Stimulated activated CD4-positive, alpha-beta T cell treated with anti-CD3 and anti-CD28 coated beads, Interleukin-4, amount 100 ng/mL, for 1 hour (primary cell): ENCODE measurements at places on chromosomes 7 and 10.
A peak's percentile ranks its signal among the peaks of the same experiment; 100 is the strongest.

- DNase-seq: peak; percentile 11
These were observed 498 bp downstream of the RHOBTB1 start for GRCh38 chr10:60943316-60944057.

DNA sequence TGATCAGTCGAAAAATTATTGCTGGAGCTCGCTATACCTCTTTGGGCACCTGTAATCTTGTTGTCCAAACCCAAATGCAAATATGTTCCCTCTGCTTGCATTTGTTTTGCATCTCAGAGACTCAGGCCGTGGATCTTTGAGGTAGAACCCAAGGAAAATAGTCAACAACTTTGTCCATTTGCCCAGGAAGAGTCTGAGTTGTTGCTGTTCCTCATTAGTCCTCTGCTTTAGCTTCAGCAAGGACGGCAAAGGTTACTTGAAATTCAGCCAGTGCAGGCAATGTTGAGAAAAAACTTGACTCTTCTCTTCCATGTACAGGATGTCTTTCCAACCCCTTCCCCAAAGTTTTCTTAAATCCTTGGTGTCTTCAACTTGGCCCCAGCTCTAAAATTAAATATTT is 45.8 kb downstream of the PDK4 start:
- no peak for DNase-seq

GRCh38 chr7:24949884-24950283 is 30.1 kb downstream of the OSBPL3 start:
- DNase-seq: no peak

DNA sequence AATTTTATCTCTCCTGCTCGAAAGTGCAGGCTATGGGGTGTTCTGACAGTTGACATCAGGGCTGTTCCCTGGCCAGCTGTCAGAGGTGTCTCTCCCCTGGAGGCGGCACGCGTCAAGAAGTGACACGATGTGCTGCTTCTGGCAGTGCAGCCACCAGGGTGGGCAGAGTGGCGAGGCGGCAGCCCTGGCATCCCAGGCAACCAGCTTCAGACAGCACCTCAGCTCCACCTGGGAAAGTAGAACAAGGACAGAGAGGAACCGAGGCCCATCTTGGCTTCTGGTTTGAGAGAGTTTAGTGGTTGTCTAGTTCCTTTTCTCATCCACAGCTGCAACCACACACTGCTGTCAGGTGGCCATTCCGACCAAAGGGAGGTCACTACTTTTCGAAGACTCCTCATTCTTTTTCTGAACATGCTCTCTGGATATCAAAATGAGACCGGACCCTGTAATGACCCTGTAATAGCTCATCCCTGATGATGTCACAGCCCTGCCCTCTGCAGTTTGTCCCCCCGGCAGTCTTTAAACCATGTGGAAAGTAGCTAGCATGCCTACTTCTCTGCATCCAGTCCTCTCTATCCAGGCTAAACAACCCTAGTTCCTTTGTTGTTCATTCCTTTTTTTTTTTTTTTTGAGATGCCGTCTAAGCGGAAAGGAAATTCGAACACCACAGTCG is 381.0 kb upstream of the NRP1 start:
- DNase-seq: no peak

- DNase-seq: no peak
These were observed 378.8 kb upstream of the C7orf33 start for GRCh38 chr7:148211740-148212151.

- DNase-seq: no peak
These were observed 112.7 kb downstream of the SNX10 start for GRCh38 chr7:26404189-26404996.

GRCh38 chr7:77826300-77826699 is 27.7 kb downstream of the PHTF2 start:
- DNase-seq: no peak

DNA sequence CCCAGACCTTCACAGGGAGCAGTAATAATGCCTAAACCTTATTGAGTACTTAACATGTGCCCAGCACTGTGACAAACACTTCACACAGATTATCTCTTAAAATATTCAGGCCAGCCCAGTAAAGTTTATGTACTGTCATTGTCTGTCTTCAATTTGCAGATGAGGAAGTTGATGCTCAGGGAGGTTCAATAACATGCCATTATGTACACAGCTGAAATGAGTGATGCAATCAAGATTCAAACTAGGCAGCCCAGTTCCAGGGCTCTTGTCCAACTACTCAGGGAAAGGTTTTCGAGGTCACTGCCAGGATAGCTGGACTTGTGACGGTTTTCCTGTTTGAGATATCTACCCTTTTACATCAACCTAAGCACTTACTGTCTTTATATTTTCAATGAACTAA is 56.1 kb downstream of the AUTS2 start:
- no peak for DNase-seq

- DNase-seq: peak; percentile 95
These were observed at the start of gene GDI2 for GRCh38 chr10:5813341-5814109. Gene GDI2 (minus strand): TSS chr10:5813434. CDS start chr10:5813258, 176 bp downstream.

DNA sequence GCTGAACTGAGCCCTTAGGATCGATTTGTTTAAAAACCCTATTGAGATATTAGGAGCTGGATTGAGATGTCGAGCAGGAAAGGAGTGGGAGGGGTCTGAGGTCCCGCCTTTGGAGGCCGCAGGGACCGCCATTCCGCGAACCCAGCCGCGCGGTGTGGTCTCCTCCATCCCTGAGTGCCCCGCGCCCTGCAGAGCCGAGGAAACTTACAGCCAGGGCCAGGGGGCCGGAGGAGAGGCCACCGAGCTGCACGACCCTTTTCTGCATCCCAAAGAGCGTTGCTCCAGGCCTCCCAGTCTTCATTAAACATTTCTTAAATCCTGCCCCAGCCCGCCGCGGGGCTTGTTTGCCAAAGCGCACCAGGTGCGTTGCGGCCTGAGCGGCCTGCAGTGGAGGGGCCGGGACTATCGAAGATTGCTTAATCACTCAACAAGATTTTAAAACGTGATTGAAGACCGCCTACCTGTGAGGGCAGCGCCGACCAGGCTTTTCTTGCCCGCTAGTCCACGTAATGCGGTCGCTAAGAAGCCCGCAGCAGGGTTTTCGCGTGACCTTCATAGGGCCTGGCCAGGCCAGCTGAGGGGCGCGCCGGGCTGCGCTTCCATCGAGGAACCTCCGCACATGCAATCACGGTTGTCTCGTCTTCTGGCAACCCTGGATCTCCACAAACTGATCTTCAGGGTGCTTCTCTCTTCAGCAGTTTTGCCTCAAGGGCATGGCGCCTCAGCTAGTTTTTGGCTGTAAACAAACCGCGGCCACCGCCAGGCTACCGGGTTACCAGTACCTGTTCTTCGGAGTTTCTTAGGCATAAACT is 2.0 kb upstream of the CTBP2 start:
- DNase-seq: no peak
